ENCODE measurements at places on chromosomes 11 and 22.

- peak; percentile 35 for DNase-seq
Measured at GRCh38 chr11:119474682-119475596, 52.0 kb upstream of the THY1 start.

DNA sequence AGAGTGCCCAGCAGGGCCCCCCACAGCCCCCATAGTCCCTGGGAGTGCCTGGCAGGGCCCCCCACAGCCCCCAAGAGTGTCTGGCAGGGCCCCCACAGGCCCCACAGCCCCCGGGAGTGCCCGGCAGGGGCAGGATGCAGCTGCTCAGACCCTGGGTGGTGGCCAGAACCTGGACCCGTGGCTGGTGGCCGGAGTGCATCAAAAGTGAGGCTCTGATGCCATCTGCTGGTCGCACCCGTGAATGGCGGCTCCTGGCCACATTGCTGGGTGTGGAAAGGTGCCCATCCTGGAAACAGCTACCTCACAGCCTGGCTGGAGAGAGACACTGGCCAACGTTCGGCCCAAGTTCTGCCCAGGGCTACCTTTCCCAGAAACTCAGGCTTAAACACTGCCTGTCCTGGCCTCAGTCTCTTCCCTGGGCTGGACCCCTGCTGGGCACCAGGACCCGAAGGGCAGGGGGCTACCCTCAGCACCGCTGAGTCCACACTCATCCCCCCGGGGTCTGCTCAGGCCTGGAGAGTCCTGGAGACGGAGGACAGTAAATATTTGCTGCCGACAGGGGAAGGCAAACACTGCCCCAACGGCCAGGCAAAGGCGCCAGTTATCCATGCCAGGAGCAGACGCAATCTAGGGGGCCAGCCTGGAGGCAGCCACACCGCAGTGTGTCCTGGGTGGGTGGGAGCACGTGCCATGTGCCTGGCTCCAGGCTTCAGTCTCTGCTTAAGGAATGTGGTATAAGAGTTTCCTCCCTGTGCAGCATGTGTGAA is 4.4 kb downstream of the INS start:
- DNase-seq: peak; percentile 24

- DNase-seq: no peak
Measured at GRCh38 chr11:115081972-115082371, 403.6 kb downstream of the NXPE2 start.

- DNase-seq: no peak
Measured at GRCh38 chr11:64924910-64925284, 408 bp downstream of the PPP2R5B start.

DNA sequence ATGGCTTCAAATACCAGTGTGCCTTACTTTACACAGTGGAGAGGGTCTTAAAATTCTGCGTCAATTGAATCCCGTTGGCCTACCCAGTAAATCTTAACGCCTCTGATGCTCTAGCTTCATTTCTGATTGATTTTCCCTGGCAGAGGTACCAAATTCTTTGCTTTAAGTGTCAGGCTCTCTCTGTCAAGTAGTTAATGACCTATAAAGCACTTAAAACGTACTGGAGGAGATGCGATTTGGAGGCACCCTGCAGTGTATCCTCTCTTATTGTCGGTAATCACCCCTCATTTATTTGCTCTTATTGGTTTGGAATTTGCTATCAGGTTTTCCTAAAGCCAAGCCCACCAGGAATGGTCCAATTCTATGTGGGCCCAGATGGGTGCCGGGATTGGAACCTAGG is 59.2 kb downstream of the NFAM1 start:
- no peak for DNase-seq

GRCh38 chr11:64340671-64341335 is 799 bp downstream of the CCDC88B start:
- no peak for DNase-seq

- no peak for DNase-seq
Measured at GRCh38 chr11:35097814-35098455, 41.0 kb upstream of the CD44 start.

DNA sequence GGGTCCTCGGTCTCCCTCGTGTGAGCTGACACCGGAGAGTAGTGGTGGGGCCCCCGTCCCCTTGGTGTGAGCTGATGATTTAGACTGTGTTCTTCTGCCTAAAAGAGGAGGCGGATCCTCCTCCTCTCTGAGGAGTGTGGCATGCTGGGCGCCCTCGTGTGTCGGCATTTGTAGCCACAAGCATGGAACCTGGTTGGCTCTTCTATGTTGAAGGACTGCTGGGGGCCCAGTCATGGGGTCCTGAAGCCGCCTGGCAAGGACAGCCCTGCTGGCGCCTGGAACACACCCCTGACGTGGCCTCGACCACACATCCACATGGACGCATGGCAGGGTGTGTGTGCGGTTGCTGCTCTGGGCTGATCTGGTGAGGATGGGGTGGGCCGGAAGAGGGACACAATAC is 50.2 kb downstream of the AP2A2 start:
- DNase-seq: no peak

DNA sequence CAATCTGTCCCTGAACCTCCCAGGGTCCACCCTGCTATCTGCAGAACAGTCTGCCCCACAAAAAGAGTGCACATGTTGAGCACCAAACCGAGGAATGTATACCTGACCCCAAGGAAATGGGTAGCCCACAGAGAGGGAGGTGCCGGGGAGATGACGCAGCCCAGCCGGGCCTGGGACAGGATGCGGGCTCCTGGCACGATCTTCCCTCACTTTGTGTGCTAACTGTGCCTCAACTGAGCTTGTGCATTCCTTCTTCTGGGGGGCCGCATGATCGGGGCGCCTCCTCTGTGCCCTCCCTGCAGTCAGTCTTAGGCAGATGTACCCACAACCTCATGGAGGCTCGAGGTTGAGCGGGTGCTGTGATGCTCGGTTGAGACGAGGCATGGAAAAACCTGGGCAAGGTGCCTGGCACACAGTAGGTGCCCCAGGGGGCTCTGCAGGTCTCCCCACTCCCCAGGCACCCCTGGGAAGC is 2.4 kb downstream of the GAS2L1 start:
- DNase-seq: no peak

GRCh38 chr22:36237462-36238372 is 1.6 kb downstream of the APOL2 start:
- no peak for DNase-seq

- peak; percentile 9 for DNase-seq
Measured at GRCh38 chr11:63961608-63962412, 12.6 kb upstream of the COX8A start.

DNA sequence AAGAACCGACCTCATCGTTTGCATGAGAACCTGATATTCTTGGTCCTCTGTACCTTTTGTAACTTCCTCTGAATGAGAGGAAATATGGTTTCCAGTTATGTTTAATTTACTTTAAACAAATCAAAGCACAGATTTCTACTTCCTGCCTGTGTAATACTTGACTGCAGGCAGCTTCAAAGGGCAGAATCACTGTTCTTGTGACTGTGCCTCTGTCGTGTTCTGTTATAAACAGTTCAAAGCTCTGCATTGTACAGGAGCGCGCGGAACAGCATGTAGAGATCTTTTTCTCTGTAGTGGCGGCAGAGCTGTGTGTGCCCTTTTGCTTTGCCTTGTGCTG is 73.2 kb upstream of the CLDN5 start:
- DNase-seq: no peak

- no peak for DNase-seq
Measured at GRCh38 chr11:107705027-107705426, 6.8 kb downstream of the SLN start.

DNA sequence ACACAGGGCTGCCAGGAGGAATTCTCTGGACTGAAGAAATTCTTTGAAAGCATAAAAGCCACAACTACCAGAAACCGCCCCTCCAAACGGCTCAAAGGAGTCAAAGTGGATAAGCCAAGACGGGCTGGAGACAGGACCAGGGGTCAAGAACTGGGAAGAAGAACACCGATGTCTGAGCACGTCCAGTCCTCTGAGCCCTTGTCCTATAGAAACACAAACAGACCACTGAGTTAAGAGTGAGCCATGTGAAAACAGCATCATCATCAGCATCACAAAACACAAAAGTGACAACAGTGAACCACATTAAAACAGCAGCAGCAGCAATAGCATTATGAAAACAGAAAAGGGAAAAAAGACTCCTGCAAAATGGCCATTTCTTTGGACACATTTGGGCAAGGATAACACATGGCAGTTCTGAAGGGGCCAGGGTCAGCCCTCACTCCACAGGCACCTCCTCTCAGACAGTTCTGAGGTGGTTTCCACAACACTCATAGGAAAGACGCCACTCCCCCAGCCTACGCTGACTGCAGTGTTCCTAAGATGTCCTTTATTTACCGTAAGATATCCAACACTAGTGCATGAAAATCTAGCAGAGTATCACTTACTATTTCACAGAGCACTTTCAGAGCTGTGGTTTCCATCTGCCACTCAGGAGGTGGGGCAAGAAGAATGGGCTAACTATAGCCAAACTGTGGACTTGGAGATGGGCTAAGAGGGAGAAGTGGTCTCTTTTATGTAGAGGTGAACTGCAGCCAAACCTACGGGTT is 28.6 kb upstream of the YPEL1 start:
- DNase-seq: no peak

Measured in NCI-H748 treated with DMSO at 0.1 percent for 48 hours (cell line).